Activated CD4-positive, alpha-beta T cell treated with anti-CD3 and anti-CD28 coated beads for 48 hours (primary cell): ENCODE measurements at places on chromosomes 12 and 14.

DNA sequence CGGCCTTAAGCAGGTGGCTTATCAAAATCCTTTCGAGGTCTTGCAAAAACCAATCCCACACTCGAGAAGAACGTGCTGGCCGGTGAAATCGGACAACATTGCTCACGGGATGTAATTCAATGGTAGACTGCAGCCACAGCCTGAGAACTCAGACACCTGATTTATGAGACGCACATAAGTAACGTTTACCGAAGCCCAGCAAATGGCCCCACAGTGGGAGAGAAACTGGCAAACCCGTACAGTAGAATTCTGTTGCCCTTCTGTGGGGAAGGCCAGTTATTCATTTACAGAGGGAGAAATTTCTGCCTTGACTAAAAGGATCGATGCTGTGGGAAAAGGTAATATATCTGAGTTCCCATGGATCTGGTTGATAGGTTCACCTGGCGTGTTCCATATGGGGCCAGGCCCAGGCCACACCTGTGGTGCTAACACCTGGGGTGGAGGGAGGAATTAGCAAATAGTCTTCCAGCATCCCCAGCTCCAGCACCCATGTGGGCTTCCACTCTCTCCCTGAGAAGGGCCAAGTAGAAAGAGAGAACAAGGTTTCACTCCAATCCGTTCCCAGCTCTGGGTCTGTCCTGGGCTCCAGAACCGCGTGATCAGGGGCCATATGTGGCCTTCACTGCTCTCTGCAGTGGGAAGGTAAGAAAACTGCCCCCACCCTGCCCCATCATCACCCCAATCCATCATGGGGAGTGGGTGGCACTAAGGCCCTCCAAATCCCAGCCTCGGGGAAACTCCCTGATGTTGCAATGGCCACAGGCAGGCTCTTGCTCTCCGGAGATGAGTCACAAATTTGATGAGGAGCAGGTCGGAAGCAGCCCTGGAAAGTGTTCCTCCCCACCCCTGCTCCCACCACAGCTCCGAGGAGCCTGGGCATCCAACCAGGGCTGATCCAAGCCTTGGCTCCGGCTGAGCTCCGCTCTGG is 12.7 kb downstream of the BDKRB1 start:
- DNase-seq: no peak

DNA sequence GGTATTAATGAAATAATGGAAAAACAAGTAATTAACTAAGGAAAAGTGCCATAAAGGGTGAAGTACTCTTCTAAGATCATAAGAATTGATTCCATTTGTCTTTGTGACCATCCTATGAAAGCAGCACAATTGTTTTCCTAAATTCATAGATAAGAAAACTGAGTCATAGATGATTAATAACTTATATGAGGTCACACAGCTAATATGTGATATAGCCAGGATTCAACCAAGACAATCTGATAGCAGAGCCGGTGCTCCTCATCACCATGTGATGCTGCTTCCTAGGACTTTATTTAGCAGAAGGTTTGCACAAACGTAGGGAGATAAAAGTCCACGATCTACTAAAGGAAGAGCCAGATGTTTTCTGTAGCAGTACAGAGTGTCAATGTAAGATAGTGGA is 181.5 kb upstream of the SYT1 start:
- no peak for DNase-seq

- DNase-seq: no peak
Measured at GRCh38 chr12:53603804-53604203, 22.4 kb downstream of the ATF7 start.

GRCh38 chr12:48366131-48366530 is 15.4 kb upstream of the ZNF641 start:
- no peak for DNase-seq

- no peak for DNase-seq
Measured at GRCh38 chr14:79265366-79265946, 945.8 kb downstream of the DIO2 start.

- no peak for DNase-seq
Measured at GRCh38 chr12:68850390-68850789, 42.4 kb downstream of the MDM2 start.

DNA sequence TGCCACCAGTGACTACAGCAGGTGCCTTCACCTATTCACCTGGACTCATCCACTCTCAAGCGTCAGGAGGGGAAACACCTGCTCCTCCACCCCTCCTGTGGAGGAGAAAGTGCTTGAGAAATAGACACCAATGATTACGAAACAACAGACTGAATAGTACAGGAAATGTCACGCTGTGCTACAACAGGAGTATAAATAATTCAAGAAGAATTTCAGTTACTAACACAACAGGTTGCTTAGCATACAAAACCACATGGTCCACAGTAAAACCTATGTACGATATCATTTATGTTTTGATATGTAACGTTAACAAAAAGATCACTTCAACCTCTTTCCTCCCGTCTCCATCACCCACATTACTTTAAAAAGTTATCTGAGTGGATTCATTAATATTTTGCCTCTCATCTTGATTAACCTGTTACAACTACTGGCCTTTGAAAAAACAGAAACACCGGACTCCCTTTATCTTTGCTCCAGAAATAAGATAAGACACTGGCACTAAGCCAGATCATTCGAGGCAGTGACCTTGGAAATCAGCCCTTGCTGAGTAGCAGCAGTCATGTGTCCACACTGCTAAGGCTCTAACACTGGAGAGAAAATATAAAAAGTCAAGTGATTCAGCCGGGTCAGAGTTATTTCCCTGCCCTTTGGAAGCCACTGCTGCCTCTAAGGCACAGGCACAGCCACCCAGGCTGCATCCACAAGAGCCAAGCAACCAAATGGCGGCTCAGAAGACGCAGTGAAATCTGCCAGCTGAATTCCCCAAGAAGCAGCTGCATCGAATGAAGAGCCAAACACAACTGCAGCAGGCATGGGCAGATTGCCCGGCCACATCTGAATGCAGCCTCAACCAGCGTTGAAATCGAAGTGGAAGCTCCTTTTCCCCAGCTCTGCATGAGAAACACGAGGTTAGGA is 40.9 kb downstream of the NT5DC3 start:
- DNase-seq: no peak

DNA sequence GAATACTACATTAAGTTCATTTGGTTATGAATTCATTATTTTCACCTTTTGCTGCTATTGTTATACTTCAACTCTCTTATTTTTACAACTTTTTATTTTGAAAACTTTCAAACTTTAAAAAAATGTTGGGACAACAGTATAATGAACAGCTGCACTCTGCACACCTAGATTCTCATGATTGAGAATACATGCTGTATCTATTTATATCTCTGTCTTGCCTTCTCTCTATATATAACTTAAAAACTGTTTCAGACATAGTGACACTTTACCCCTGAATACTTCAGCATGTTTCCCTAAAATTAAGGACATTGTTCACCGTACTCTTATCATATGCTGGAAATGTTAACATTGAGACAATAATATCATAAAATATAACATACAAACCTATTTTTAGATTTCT is 237.1 kb downstream of the GPHN start:
- DNase-seq: no peak

DNA sequence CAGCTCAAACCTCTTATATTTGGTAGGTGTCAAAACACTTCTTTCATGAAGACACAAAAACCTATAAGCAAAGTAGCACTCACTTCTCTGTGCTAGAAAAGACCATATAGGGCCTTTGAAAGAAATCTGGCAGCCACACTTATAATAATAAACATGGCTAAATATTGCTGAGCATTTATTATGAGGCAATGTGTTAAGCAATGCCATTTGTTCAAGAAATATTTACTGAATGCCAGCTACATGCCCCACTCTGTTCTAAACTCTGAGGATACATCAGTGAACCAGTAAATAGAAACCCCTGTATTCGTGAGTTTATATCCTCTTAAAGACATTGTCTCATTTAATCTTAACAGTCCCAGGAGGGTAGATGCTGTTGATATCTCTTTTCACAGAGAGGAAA is 52.0 kb downstream of the RNFT2 start:
- no peak for DNase-seq

DNA sequence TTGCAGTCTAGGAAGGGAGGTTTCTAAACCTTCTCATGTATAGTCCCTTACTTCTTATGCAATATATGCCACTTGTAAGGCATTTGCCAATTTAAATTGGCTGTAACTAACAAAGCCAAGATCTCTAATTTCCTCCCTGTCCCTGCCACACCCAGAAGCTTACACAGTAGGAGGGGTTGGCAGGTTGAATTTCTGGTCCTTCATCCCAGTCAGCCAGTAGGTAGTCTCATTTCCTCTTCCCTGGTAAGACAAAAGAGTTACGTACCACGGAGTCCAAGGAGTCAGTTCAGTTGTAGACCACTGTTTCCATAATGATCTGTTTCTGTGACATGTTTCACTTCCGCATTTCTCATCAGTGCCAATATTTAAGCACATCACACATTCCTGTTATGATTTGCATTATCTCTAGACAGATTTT is 47.0 kb upstream of the PLBD1 start:
- no peak for DNase-seq

- no peak for DNase-seq
Measured at GRCh38 chr14:76446921-76447320, 71.0 kb downstream of the ESRRB start.

GRCh38 chr12:45575823-45576475 is 153.6 kb upstream of the ARID2 start:
- no peak for DNase-seq

GRCh38 chr12:11962860-11963259 is 107.9 kb upstream of the BCL2L14 start:
- DNase-seq: no peak

- no peak for DNase-seq
Measured at GRCh38 chr12:90741611-90742010, 213.4 kb downstream of the CCER1 start.

DNA sequence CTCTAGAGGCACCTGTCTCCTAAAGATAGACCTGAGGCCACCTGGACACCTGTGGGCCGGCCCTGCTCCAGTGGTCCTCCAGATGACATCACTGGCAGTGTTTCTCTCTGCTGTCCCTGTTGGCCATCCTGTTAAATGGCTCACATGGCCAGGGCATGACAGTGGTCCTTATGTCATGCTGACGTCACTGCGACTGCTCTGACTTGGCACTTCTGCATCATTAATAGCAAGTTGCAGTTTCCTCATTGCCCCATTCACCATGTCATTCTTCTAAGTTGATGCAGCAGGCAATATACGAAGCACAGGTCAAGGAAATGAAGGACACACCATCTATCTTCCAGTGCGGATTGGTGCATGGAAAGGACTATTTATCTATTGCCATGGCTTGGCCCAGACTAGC is 1468.5 kb upstream of the TMEM132C start:
- DNase-seq: no peak

GRCh38 chr12:94648578-94648977 is 1.8 kb downstream of the TMCC3 start:
- DNase-seq: no peak

DNA sequence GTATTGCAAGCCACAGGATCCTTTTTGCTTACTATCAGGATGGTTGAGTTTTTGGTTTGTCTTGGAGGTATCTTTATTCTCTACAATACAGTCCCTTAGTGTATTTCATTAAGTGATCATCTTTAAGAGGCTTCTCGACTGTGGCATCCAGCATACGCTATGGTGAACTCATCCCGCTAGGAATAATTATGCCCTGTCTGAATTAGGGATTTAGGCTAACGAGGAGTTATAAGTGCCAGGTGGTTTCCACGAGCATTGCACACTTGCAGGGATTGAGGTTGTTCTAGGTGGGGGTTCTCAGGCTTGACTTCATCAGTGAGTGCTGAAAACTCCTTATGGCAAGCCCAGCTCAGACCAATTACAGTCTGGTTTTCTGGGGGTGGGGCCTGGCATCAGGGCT is 37.2 kb upstream of the RBM19 start:
- no peak for DNase-seq

GRCh38 chr14:69284170-69284569 is 24.2 kb downstream of the GALNT16 start:
- DNase-seq: no peak

DNA sequence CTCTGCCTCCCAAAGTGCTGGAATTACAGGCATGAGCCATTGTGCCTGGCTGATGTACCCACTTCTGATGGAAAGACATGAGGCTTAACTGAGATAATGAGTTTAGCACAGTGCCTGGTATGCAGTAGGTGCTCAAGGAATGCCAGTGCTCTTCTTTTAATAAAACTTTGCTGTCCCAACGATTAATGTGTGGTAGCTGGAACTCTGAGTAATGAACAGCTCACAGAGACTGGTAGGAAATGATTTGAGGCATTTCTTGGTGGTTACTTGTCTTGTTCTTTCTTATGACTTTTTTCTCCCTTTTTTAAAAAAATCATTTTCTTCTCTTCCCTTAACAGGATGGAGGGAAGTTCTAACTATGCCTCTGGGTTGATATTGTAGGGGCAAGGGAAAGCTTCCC is 235.7 kb upstream of the PWP1 start:
- no peak for DNase-seq

- DNase-seq: no peak
Measured at GRCh38 chr14:20436363-20436755, 393 bp upstream of the KLHL33 start.

- DNase-seq: peak; percentile 58
Measured at GRCh38 chr14:74425525-74426201, 347 bp downstream of the SYNDIG1L start.

- DNase-seq: no peak
Measured at GRCh38 chr14:104975481-104976197, 2.5 kb downstream of the AHNAK2 start.

DNA sequence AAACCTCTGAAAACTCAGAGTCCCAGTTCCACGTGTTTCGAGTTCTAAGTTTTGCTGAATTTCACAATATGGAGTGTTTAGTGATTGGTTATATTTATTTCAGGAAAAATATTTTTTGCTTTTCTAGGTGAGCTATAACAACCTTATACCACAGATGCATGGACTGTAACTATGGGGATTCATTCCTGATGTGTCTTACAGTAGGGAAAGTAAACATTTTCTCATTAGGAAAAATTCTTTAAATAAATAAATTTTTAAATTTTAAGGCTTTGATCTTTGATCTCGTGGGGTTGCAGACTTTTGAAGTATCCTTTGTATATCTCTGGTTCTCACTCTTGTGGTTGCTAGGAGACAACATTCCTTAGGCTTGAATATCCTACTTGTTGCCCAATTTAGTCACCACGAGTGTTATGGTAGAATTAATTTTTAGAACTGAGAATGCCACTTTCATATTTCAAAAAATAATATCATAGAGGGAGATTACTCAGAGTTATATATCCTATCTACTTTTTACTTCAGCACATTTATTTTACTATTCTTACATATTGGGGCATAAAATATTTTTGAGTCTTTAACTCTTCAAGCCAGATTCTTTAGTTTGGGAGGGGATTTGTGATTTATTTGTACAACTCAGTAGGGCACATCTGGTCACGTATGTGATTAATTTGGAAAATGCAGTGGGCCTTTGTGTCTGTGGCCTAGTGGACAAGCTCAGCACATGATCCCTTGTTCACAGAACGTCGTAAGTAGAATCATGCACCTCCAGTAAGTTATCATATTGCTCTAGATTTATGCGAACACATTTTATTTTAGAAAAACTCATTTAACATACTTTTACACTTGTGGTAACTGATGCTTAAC is 224.0 kb downstream of the TTC6 start:
- no peak for DNase-seq

- DNase-seq: no peak
Measured at GRCh38 chr12:68011882-68012207, 22.6 kb downstream of the IFNG-AS1 start.

DNA sequence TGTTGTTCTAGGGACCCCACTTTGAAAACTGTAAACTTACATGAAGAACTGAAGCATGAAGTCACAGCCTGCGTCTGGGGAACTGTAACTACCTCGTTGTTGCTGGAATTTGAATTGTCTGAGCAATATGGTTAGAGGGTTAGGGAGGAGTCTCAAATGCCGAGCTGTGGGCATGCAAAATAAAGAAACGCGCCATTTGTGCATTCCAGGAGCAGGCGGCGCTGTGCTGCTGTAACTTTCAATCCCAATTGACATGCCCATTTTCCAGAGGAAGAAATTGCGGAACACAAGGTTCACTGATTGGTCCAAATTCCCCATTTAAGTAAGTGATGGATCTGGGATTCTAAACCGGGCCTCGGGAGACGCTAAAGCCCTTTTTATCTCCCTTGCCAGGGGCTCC is 61.3 kb downstream of the ZNF664 start:
- no peak for DNase-seq
